ENCODE measurements at places on chromosomes 1 and 21.
A peak's percentile ranks its signal among the peaks of the same experiment; 100 is the strongest.

GRCh38 chr1:209580577-209580976 lies 2.9 kb upstream of the CAMK1G start:
- DNase-seq: no peak

GRCh38 chr1:56758794-56759193 lies 60.4 kb downstream of the FYB2 start:
- peak; percentile 12 for DNase-seq

GRCh38 chr1:119373465-119373864 lies 4.9 kb downstream of the HAO2 start:
- no peak for DNase-seq

DNA sequence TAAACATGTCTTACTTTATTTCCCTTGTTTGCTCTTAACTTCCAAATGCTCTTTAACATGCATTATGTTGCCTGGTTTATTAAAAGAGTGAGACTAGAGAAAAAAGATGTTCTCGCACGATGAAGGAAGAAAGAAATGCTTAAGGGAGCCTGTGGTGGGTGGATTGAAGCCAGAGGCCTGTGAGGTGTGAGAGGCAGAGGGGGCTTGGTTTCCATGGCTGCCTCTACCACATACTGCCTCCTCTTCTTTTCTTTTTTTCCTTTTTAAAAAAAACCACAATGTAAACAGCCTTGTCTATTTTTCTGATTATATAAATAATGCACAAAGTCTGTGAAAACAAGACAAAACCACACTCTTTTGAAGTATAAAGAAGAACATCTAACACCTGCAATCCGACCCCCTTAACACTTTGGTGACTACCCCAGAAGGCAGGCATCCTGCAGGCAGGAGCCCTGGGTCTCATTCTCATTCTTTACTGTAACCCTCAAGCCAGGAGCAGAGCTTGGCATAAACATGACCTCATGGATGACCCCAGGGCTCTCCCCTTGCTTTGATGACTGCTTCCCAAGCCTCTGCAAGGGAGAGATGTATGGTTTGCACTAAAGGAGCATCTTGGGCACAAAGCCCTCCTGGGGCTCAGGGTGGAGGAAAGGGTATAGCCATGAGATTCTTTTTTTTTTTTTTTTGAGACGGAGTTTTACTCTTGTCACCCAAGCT lies 10.1 kb upstream of the PARP1 start:
- no peak for DNase-seq

- no peak for DNase-seq
Observed at GRCh38 chr1:15749399-15750291, 7.3 kb downstream of the TMEM82 start.

DNA sequence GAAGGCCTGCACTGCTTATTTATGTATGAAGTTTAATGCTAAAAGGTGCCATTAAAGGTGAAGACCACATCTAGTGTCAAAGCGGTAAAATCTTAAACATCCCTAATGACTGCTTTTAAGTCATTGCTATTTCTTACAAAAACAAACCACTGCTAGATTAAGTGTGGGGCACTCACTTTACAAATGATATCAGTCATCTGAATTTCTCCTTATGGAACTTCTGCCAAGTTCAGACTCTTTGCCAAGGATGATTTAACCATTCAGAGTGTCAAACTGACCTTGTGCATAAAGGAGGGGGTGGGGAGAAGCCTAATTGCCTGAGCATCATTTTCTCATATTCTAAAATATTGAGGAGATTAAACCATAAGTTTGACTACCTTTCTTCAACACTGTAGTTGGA lies 271.5 kb downstream of the TGFB2 start:
- no peak for DNase-seq

GRCh38 chr1:230196077-230196476 lies 129.0 kb downstream of the GALNT2 start:
- DNase-seq: no peak

GRCh38 chr1:27047914-27048313 lies 35.3 kb upstream of the TENT5B start:
- no peak for DNase-seq

DNA sequence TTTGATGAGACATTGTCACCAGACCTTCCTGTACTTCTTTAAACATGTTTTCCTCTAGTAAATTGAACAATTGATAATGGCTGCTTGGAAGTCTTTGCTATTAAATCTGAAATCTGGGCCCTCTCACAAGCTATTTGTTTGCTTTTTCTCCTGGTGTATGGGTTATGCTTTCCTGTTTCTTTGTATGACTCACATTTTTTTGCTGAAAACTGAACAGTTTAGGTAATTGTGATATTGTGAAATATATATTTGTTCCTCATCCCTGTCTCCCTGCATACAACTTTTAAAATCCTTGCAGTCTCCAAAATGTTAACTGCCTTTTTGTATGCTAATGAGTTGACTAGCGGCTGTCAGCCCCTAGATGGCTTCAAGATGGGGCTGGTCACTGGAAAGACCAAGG lies 61.6 kb downstream of the MAP3K21 start:
- DNase-seq: no peak

- DNase-seq: no peak
Observed at GRCh38 chr1:151737026-151737425, 15.7 kb downstream of the RIIAD1 start.

All from MM.1S (cell line).